ENCODE measurements at places on chromosomes 3 and 15.
A peak's percentile ranks its signal among the peaks of the same experiment; 100 is the strongest.

GRCh38 chr15:63233667-63234423, 43.6 kb upstream of the APH1B start:
- DNase-seq: no peak

- no peak for DNase-seq
These were observed 363.3 kb upstream of the THRB start for GRCh38 chr3:24857945-24858344.

DNA sequence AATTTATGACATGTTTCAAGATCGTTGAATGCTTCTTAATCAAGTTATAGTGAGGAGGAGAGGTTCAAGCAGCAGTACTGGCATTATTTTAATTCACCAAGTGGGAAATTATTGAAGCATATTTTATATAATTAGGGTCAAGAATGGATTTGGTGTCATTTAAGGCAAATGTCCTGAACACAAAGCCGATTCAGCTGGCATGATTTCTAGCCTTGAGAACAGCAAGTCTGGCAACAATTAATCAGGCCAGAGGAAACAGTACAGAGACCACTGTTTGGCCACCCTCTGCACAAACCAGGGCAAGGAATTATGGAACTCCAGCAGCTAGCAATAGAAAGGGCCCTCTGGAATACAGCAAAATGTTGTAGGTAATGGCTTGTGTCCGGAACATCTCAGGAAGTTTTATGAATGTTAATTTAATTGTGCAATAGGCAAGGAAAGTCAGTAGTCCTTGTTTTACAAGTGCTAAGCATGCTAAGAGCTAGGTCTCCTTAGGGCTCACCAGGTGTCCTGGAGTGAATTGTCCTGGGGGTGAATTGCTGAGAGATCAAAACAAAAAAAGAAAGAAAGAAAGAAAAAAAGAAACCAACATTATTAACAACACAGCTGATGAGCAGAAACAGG, 38.7 kb upstream of the SNRK start:
- DNase-seq: no peak

DNA sequence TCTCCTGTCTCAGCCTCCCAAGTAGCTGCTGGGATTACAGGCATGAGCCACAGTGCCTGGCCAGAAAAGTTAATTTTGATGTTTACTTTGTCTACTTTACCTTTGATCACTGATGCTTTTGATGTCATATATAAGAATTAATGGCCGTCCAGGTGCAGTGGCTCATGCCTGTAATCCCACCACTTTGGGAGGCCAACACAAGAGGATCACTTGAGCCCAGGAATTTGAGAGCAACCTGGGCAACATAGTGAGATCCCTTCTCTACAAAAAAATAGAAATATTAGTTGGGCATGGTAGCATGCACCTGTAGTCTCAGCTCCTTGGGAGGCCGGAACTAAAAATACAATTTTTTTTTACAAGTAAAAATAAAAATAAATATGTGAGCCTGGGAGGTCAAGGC, 6.8 kb upstream of the INO80 start:
- no peak for DNase-seq

DNA sequence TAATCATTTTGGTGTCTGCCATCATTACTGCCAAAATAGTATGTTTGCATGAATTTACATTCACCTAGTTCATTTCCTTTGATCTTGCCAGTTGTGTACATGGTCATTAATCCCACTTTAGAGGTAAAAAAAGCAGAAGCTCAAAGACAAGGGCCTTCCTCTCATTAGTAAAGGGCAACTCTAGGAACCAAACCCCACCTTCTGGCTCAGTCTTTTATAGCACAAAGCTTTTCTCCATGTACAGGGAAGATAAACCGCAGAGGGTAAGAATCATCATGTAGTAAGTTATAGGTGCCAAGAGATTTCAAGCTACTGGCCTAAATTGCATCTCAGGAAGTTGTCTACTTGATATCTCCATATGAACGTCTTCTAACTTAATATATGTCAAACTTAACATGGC, 19.3 kb upstream of the SPG21 start:
- DNase-seq: no peak

DNA sequence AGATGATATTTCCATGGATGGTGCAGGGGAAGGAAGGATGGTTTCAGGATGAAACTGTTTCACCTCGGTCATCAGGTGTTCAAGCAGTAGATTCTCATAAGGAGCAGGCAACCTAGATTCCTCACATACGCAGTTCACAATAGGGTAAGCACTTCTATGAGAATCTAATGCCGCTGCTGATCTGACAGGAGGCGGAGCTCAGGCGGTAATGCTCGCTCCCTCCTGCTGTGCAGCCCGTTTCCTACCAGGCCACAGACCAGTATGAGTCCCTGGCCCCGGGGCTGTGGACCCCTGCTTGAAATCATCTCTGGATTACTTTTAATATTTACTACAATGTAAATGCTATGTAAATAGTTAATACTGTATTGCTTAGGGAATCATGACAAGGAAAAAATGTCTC, 241.8 kb downstream of the ROBO2 start:
- DNase-seq: no peak

DNA sequence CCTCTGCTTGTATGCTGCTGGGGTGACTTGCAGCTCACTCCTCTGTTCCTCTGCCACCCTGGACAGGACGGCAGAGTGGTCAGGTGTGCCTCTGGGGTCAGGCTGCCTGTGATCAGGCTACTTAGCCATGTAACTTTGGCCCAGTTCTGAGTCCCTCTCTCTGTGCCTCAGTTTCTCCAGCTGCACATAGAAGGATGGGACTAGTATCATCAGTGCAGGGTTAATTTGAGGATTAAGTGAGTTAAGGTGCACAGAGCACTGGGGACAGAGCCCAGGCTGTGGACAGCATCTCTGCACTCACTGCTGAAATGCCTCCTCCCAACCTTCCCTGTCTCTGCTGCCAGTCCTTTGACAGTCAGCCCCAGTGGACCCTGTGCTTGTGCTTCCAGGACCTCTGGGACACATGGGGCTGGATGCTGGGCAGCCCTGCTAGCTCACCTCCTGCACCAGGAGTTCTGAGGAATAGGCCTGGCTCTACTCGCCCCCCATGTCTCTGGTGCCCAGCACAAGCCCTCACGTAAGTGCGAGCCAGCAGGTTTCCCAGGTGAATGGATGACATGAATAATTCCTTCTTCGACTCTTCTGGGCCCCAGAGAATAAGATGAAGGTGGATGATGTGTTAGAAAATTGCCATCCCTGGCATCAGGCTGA, 19.3 kb upstream of the PRR23E start:
- no peak for DNase-seq

DNA sequence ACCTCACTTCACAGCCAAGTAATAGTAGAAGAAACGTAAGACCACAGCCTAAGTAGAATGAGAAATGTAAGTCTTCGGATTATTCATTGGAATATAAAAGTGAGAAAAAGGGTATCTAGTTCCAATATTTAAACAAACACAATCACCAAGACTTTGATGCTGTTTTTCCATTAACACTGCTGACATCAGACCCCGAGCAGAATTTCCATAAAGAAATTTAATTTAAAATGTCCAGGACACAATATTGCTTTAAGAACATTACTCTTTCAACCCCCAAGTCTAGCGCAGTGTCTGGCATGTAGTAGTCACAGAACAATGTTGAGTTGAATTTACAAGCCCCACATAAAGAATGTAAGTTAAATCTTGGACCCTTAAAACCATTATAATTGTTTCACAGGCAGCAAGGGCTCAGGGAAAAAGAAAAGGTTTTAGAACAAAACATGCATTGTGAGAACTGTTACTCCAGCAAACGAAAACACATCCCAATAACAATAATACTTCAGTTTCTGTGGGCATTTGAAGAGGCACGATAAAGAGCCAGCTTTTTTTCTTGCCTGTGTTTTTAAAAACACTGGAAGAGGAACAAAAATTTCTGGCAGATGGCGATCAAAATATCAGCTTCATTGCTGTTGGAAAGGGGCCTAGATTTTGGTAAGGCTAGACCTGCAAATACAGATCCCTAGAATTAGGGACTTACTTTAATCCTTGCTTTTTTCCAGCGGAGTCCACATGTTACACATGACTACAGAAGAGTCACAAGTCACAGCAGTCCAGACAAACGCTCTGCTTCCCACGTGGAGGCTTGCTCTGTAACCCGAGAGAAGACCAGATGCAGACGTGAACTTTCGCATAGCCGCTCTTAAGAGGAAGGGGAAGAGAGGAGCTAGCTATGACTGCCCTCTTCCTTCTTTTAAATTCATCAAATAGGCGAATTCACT, 77.9 kb upstream of the IGSF10 start:
- no peak for DNase-seq

- DNase-seq: no peak
These were observed 39.9 kb upstream of the IGF2BP2 start for GRCh38 chr3:185864767-185865166.

DNA sequence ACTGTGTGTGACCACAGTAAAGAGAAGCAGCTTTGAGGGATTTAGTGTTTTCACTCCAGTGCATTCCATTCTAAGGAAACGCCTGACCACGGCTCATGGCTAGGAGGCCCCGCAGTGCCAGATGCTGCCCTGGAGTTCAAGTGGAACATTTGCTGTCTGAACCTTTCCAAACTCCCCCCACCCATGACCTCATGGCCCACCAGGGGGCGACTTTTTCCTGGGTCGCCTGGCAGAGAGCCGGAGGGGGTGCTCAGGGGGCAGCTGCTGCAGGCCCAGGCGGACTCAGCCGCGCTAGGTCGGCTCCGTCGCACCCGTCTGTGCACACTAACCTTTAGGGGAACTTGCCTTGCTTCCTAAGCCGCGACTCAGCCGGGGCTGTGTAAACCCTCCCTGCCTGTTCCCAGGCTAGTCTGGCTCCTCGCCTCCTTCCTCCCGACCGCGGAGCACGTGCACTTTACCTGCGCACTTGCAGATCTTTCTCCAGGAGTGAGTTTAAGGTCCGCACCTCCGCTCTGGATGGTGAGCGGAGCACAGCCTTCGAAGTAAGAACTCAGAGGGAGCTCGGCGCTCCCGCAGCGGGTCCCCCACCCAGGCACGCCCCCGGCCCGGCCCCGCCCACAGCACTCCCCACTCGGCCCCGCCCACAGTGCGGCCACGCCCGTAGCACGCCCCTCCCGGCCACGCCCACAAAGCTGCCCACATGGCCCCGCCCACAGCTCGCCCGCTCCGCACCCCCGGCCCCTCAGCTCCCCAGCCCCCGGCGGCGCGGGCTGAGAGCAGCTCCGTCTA, at the start of gene OCA2:
OCA2 (minus strand) TSS at position 550 of the 789 bp plus-strand sequence. CDS start 17,441 bp downstream, outside the sequence.
- no peak for DNase-seq

DNA sequence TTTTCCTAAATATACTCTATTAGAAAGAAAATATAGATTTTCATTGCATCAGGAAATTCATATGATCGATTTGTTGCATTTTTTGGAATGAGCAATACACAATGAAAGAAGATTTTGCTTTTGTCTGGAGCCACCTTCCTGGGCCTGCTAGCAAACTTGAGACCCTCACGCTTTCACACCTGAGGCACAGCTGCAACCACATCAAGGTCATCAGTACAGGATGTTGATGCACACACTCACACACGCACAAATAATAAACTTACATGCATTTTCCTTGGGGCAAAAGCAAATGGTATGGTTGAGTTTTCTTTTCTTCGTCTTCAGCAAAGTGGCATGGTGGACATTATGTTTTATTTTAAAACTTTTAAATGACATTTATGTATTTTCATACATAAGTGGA, 64.8 kb upstream of the SATB1 start:
- peak; percentile 39 for DNase-seq

- DNase-seq: no peak
These were observed 57.5 kb upstream of the LMCD1 start for GRCh38 chr3:8443829-8444791.

- DNase-seq: no peak
These were observed 173.4 kb downstream of the MYRIP start for GRCh38 chr3:39982665-39983357.
